ENCODE measurements at places on chromosomes 2 and 18. TPM values are rescaled to one million over a fixed set of nuclear protein-coding genes. Genes with fewer than 3 reads are reported as not detected.

DNA sequence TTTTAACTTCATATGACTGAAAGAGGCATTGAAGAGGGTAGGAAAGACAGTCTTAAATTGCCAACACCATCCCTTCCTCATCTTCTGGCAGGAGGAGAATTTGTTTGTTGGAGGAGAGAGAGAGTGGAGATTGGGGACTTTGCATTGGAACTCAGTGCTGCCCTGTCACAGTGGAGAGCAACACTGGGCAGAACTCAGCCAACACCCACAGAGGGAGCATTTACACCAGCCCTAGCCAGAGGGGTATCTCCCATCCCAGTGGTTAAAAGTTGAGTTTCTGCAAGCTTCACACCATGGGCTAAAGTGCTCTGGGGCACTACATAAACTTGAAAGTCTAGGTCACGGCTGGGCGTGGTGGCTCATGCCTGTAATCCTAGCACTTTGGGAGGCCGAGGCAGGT is 174.1 kb downstream of the ANKRD30B start:
- no peak for DNase-seq

DNA sequence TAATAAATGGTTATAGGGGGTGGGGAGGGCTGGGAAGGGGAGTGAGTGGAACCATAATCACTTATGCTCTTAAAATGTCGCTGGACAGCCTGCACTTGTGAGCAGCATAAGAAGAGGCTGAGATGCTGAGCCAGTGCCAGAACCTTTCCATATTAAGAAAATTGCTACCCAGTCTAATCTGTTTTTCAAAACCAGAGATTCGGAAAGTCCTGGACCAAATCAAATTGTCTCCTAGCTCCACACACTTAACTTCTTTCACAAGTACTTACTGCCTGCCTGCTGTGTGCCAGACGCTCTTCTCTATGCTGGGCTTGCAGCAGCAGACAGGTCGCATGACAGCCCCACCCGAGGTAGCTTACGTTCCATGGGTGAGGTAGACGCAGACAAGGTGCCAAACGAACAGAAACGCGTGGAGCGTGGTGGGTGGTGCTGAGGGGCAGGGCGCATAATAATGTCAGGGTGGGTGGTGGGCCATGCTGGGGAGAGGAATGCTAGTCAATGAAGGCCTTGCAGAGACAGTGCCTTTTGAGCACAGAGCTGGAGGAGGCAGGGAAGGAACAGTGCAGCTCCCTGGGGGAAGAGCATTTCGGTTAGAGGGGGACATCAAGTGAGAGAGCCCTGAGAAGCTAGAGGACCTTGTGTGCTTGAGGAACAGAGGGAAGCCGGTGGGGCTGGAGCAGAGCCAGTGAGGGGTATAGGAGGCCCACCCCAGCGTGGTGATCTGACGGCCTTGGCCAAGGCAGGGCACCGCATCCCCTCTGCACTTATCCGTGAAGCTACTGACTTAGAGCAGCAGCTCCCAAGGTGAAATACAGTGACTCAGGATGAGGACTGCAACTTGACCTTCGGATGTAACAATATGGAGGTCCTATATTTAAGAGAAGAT is 123.5 kb upstream of the DAPL1 start:
- no peak for DNase-seq

ACVR1 gene
- 20.2 TPM for total RNA-seq

DNA sequence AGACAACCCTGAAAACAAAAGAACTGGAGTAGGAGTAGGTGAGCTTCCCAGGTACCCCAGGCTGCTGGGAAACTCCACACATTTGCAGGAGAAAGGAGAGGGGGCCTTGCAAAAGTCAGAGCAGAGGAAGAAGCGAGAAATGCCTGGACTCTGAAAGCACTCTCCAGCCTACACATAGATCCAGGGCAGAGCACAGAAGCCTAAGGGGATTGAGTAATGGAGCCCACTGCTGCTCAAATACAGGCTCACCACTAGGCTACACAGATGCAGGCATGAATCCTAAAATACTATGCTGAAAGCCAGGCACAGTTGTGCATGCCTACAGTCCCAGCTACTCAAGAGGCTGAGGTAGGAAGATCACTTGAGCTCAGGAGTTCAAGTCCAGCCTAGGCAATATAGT is 33.4 kb downstream of the OSBPL1A start:
- no peak for DNase-seq

DNA sequence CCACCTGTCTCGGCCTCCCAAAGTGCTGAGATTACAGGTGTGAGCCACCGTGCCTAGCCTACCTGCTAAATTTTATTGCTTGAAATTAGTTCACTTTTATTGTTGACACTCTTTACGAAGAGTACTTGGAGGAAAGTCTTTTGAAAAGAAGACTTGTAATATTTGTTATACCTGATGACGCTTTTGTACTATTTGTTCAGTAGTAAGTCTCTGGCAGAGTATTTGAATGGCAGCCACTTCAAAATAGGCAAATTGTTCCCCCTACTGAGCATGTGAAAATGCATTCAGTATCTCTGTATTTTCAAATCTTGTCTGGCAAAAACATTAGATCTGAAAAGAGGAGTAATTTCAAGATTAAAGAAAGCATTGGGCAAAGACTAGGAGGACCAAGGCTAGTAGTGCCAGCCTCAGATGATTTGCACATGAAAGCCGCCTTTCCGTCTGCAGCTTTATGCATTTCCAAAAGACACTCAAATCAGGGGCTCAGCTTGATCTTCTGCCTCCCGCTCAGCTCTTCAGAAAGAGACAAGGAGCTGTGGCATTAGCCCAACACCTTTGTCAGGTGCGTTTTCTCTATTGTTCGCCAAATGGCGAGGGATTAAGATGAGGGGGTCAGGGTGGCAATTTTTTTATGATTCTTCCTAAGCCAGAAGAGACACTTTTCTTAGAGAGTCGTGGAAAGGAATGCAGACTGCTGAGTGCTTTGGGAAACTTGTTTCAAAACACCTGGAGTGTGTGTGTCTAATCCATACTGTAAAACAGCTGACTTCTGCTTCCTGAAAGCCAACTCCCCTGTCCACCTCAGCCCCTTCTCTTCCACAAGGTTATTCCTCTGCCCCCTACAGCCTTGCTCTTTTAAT is 18.8 kb upstream of the FOXI3 start:
- no peak for DNase-seq

GRCh38 chr18:57780318-57780705 is 22.8 kb downstream of the ATP8B1 start:
- DNase-seq, result peak; percentile 39

TMEM37 gene
- 1.5 TPM for total RNA-seq

CD8A gene
- total RNA-seq, result not detected

- no peak for DNase-seq
Measured at GRCh38 chr2:67219651-67220050, 177.5 kb upstream of the ETAA1 start.

- no peak for DNase-seq
Measured at GRCh38 chr2:130310881-130311280, 31.8 kb upstream of the IMP4 start.

DNA sequence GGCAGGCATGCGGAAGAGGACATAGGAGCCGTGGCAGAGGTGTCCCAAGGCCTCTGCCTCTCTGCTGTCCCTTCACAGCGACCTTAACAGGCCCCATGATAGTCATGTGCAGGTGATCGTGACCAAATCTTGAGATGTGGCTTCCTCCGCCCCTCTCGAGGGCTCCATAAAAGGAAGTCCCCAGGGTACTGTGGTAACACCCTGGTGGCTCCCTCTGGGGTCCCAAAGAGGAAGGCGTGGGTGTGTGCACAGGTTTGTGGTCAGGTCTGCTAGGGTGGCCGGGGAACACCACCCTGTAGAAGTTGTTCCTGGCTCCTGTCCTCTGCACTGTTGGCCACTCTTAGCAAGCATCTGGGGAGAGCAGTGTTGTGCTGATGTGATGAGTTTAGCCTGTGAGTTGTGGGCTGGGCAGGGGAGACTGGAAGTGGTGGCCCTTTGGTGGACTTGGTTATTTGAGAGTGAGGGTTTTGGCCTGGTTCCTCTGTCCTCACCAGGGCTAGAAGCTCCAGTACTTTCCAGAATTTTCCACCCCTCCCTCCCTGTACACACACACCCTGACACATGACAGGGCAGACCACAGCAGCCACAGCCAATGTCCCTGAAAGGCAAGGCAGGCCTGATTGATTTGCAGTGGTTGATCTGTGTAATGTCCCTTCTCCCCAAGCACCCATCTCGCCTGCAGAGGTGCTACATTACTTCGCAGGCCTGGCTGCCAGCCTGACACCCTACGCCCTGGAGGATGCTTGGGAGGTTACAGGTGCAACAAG is 68.9 kb upstream of the BOD1L2 start:
- DNase-seq, result no peak

GPR148 gene
- not detected for total RNA-seq

GRCh38 chr18:69898241-69898861 is 49.3 kb downstream of the CD226 start:
- no peak for DNase-seq

TDRD15 gene
- 0.15 TPM for total RNA-seq

DNA sequence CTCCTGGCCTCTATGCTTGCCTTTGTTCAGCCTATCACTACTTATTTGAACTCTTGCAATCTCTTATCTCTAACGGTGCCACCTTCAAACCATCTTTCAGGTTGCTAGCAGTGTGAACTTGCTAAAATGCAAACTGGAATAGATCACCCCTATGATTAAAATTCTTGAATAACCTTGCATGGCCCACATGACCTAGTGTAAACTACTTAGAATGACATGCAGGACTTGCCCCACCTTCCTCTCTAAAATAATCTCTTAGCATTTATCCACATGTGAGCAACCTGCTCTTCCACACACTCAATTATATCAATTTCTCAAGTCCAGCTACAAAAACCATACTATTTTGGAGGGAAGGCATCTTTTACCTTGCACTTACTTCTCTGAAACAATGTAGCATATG is 137.6 kb downstream of the ETAA1 start:
- no peak for DNase-seq

GKN2 gene
- total RNA-seq, result not detected
